Urothelium cell line (cell line): ENCODE measurements at places on chromosomes 11 and 22.
A peak's percentile ranks its signal among the peaks of the same experiment; 100 is the strongest.

DNA sequence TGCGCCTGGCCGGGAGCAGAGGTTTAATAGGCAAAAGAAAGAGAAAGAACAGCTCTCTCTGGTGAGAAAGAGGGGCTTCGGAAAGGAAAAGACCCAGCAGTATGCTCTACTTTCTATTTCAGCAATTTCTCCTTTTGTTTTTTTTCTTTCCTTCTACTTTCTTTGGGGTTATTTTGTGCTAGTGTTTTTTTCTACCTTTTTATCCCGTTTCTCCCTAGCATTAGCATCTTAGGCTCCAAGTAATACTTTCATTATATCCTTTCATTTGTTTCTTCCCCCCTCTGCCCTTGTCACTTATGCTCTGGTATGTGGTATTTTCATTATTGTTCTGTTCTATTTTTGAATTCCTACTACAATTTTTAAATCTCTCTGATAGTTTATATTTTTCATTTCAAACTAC is 4.5 kb downstream of the SNU13 start:
- no peak for DNase-seq

DNA sequence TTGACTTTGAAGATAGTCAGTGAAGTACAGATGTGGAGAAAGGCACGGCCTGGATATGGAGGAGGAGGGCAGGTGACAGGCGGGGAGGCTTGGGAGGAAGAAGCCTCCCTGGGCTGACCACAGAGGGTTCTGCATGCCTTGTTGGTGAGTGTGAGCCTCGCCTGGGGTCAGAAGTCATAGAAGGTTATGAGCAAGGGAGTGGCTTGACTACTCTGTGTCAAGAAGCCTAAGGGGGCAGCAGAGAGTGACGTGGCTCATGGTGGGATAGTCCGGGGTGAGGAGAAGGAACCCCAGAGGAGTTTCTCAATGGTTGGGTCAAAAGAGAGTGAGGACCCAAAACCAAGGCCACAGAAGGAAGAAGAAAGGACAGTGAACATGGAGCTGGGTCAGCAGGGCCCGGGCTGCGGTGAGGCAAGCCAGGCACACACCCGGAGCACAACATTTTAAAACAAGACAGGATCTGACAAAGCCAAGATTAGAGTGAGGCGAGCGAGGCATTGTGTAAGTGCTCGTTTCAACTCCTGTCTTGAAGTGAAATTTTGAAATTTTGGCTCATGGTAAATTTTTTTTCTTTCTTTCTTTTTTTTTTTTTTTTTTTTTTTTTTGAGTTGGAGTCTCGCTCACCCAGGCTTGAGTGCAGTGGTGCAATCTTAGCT is 31.9 kb downstream of the PDGFB start:
- DNase-seq: peak; percentile 83

DNA sequence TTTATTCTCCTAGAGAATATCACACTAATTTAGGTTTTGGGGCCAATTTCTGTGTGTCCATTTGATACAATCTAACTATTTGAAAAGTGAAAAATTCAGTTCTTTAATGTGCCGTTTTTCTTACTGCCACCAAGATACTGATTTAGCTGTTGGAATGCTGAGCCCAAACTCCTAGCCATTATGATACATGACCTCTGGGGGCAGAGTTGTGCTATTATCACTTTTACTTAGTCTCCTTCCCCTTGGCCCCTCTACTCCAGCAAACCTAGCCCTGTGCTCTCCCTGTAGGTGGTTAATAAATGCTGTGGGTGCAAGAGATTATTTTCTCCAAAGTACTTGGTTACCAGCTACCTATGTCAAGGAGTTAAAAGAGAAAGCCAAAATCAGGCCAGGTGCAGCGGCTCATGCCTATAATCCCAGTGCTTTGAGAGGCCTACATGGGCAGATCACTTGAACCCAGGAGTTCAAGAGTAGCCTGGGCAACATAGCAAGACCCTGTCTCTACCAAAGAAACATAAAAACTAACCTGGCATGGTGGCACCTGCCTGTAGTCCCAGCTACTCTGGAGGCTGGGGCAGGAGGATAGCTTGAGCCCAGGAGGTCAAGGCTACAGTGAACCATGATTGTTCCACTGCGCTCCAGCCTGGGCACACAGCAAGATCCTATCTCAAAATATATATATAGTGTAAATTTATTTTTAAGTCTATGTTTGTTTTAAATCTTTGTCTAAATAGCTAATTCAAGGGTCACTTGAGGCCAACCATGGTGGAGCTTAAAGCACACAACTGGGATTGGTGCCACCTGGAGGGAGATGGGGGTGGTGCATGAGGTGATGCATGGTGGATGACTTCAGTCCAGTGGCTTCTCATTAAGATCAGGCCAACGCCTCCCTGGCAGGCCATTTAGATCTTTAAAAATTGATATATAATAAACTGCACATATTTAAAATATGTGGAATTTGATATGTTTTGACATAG is 193.2 kb upstream of the PLET1 start:
- no peak for DNase-seq

DNA sequence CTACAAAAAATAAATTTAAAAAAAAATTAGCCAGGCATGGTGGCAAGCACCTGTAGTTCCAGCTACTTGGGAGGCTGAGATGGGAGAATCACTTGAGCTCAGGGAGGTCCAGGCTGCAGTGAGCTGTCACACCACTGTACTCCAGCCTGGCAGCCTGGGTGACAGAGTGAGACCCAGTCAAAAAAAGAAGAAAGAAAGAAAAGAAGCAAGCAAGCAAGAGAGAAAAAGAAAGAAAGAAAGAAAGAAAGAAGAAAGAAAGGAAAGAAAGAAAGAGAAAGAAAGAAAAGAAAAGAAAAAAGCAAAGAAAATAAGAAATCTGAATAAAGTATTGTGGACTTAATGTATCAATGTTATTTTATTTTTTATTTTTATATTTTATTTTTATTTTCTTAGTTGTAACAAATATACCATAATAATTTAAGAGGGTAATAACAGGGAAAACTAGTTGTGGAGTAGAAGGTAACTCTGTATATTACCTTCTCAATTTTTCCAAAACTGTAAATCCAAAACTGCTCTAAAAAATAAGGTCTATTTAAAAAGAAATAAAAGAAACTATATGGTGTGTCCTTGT is 1.1 kb upstream of the ZNF215 start:
- no peak for DNase-seq
